Body of pancreas (tissue), 4 donors: ENCODE measurements at places on chromosomes 4 and X. TPM values are rescaled to one million over a fixed set of nuclear protein-coding genes. Genes with fewer than 3 reads are reported as not detected.

Gene TMPRSS11B
- not detected for total RNA-seq

Gene SCML1
- total RNA-seq: 11.2 TPM

GRCh38 chrX:150157291-150157690 lies 205.8 kb upstream of the MAMLD1 start:
- H3K36me3 ChIP-seq: no peaks in the 10 kb centered on the region
- no peak for DNase-seq
- H3K27ac ChIP-seq: no peak overlapping the region
- no peaks in the 10 kb centered on the region for H3K4me1 ChIP-seq

GRCh38 chr4:176779421-176779820 lies 13.3 kb downstream of the VEGFC start:
- H3K27ac ChIP-seq: no peak overlapping the region
- H3K4me3 ChIP-seq: no peak overlapping the region
- DNase-seq: no peak
- H3K4me1 ChIP-seq: no peaks in the 10 kb centered on the region
- H3K27me3 ChIP-seq: no peaks in the 10 kb centered on the region
- H3K36me3 ChIP-seq: no peaks in the 10 kb centered on the region
